ENCODE measurements at places on chromosomes 16 and 17.

GRCh38 chr17:62101515-62101914 is 36.4 kb upstream of the MED13 start:
- DNase-seq = no peak

DNA sequence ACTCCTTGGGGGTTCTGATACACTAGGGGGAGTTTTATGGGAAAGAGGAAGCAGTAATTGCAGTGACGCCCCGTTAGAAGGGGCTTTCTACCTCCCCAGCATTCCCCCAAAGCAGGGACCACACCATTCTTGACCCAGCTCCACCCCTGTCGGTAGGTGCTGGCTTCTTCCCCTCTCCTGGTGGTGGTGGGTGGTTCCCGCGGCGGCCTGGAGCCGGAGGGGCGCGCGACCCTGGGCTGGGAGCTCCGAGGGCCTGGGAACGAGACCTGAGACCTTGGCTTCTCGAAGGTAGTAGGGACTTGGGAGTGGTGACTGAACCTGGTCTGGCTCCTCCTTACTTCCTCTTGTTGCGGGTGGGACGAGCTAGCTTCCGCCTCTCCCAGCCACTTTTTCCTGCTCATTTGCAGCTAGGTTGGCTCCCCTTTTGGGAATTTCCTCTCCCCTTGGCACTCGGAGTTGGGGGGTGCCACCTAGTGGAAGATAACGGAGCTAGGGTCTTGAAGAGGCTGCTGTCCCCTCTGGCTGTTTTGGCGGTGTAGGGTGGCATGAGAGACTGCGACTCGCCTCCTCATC is 438 bp downstream of the GRN start:
- peak; percentile 60 for DNase-seq

DNA sequence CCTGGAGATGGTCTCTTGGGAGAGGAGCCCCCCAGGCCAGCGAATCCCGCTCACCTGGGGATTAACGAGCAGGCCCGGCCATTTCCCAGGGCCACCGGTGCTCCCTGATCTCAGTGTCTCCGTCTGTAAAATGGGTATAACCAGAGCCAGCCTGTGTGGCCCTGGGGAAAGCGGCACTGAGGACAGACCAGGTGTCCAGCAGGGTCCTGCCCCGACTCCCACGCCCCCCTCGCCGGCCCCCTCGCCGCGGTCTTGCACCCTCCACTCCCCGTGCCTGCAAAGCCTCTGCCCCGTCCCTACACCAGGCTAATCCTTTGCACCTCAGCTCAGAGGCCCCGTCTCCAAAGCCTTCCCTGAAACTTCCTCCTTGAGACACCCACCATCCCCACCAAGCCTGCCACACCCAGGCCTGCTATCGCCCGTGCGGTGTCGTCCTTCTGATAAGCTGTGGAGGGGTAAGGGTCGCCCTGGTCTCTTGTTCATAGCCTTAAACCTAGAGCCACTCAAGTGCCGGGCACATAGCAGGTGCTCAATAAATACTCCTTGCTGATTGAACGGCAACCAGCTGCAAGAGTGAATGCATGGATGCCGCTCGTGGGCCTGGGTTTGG is 259.1 kb downstream of the C16orf95 start:
- DNase-seq = no peak

GRCh38 chr17:74742153-74742515 is 5.1 kb downstream of the RAB37 start:
- DNase-seq = no peak

DNA sequence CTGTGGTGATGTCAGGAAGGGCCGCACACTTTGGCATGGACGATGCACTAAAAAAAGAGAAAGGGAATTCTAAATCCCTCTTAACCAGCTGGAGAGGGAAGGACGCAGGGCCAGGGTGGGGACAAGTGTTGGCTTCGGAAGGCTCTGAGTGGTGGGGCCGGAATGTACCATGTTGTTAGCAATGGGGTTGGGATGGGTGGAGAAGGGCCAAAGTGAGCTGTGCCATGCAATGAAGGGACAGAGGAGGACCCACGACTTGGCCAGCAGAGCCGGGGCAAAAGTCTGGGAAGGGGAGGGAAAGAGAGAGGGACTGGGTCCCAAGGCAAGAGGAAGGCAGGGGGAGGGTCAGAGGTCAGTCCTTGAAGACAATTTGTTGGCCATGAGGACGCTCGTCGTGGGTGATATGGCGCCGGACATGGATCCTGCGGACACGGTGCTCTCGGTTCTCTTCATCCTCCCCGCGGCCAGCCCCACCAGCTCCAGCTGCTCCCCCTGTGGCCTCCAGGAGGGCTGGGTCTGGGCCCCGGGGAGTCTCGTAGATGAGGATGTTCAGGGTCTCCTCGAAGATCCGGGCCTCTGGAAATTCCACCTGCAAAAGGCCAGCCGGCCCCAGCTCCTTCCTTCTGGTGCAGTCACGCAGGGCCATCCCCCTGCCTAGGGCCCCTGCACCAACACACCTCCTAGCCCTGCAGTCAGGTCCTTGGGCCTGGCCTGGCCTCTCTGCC is 6.4 kb downstream of the ASPHD1 start:
- no peak for DNase-seq

GRCh38 chr17:79044462-79044861 is 20.5 kb downstream of the C1QTNF1 start:
- DNase-seq = no peak

DNA sequence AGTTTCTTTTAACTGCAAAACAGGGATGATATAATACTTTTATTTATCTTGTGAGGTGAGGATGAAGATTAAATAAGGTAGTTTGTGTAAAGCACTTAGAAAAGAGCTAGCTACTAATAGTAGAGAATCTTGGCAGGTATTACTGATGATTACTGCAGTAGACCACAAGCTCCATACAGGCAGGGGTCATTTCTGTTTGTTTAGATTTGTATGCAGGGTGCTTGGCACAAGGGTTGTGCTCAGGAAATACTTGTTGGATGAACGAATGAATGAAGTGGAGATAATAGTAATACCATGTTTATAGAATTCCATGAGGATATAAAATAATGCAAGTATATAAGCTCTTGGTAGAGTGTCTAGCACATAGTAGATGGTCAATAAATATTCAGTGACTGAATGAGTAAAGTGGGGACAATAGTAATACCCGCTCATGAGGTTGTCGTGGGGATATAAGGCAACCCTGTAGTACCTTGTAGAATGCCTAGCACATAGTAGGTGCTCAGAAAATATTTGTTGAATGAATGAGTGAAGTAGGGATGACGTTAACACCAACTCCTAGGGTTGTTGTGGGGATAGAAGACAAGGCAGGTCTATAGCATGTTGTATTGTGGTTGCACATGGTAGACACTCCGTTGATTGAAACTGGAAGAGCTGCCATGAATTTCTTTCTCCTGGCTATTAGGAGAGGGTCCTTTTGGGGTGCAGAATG is 83.0 kb downstream of the ABCC1 start:
- no peak for DNase-seq

DNA sequence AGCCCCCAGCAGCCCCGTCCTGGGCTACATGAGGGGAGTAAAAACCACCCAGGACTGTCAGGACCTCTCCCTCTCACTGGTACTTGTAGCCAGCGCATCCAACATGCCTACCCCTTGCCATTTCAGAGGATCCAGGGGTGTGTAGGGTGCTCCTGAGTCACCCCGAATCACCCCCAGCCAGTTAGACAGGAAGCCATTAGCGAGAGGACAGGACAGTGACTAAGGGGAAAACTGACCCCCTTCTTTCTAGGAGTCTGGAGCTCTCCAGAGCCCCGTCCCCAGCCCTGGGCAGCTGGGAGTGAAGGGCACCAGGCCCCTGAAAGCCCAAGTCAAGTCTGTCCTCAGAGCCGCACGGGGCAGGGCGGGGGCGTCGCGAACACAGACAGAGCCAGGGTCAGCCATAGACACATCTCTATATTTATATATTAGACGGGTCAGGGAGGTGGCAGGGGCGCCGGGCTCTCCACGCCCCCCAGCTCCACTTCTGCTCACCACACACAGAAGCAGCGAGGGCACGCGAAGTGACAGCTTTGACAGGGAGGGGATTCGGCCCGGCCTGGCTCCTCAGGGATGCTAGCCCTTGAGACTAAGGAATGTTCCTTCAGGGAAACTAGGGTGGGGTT is 485 bp upstream of the GDPD3 start:
- DNase-seq = no peak

DNA sequence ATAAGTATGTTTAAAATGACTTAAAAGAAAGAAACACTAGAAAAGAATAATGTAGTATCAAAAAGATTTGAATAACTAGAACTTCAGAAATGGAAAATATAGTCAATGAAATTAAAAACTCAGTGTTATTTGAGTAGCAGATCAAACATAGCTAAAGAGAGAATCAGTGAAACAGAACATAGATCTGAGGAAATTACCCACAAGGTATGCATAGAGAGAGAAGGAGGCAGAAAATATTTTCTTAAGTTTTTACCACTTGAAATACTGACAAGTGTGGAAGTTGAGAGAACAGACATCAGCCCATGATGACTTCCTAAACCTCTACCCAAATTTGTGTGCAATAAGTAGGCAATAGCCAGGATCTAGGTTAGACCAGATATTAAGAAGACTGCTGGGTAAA is 52.4 kb downstream of the ARHGAP17 start:
- DNase-seq = no peak

- no peak for DNase-seq
These were observed 17.9 kb downstream of the MYO1C start for GRCh38 chr17:1474402-1475189.

DNA sequence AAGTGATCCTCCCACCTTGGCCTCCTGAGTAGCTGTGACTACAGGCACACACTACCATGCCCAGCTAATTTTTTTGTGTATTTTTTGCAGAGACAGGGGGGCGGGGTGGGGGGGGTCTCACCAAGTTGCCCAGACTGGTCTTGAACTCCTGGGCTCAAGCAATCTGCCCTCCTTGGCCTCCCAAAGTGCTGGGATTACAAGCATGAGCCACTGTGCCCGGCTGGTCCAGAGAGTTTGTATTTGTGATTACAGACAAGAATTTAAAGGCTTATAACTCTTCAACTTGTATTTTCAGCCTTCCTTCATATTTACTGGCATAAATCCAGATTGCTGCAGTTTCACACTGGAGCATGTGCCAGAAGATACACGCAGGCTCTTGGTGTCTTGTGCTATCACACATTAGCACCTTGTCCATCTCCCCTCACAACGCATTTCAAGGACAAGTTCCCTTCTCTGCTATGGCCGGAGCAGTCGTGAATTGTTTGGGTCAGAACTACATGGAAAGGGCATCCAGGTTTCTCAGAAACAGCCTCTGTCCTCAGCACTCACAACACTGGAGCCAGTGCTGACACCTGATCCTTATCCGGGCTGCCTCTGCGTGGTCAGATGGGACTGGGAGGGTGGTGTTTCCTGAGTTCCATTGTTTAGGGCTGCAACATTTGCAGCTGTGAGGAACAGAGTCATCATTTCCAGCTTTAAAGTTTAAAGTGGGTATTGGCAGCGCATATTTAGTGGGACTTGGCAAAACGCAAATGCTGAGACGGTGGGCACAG is 28.1 kb downstream of the WSCD1 start:
- DNase-seq = no peak

GRCh38 chr16:66604376-66605176 is at the start of gene CMTM3:
TSS of gene CMTM3 (plus strand) at chr16:66604704. CDS start at chr16:66604806, 102 bp downstream.
- DNase-seq = peak; percentile 46

- no peak for DNase-seq
These were observed 131.2 kb upstream of the FAM20A start for GRCh38 chr17:68732301-68732749.

GRCh38 chr16:88533932-88534637 is 36.1 kb upstream of the ZC3H18 start:
- DNase-seq = peak; percentile 49

DNA sequence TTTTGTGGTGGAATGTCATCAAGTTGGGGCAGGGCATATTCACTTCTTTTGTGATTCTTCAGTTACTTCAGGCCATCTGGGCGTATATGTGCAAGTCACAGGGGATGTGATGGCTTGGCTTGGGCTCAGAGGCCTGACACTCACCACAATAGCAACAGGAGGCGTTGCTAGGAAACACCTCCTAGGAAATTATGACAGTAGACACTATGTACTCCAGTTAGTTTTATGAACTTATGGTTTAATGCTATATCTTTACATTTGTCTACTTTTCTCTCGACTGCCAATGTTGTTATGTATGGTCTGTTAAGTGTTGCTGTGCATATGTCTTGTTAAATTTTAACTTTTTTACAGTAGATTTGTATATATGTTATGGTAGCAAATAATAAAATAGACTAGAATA is 788.7 kb upstream of the GOT2 start:
- no peak for DNase-seq

- DNase-seq = no peak
These were observed 2.2 kb downstream of the LLGL1 start for GRCh38 chr17:18227635-18228034.

DNA sequence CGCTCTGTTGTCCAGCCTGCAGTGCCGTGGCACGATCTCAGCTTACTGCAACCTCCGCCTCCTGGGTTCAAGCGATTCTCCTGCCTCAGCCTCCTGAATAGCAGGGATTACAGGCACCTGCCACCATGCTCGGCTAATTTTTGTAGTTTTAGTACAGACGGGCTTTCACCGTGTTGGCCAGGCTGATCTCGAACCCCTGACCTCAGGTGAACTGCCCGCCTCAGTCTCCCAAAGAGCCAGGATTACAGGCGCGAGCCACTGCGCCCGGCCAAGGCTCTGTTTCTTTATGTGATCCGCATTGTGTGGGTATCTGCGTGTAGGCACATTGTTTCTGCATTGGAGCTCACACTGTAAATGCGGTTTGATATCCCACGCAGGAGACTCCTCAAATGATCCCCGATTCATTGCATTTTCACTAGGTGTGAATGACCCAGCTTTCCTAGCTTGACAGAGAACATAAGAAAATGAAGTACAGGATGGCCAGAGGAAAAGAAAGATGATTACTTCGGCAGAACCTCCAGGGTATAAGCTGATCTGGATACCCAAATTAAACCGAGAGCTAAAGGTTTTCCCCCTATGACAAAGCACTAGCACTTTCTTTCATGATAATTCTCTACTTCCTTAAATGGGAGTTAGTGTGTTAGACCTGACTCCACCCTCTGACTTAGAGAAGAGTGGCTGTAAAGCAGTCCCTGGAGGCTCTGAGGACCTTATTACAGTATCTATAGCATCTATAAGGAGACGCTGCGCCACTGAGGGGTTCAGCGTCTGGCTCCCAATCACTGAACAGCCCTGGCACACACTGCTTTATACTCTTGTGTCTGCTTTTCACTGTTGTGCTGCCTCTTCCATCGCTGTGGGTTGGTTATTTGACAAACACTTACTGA is 17.3 kb downstream of the COTL1 start:
- DNase-seq = no peak

Measured in NCI-H460 (cell line).